ENCODE measurements at places on chromosomes 2 and 18.

DNA sequence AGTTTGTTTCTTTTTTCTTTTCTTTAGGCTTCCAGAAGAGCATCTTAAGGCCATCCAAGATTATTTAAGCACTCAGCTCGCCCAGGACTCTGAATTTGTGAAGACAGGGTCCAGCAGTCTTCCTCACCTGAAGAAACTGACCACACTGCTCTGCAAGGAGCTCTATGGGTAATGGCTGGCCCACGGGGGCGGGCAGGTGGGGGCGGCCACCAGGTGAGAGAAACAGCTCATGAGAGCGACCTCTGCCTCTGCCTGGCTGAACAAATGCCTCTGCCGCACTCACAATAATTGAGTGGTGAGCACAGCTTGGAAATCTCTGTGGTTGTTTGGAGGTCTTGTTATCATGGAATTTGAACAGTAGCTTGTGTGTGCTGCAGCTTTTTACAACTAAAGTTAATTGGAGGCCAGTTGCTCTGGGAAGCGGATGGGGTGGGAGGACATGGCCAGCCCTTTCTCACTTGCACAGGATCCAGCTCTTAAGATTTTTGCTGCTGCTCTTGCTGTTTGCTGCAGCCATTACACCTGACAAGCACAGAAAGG, 70.4 kb downstream of the INPP5D start:
- no peak for DNase-seq

- DNase-seq: no peak
These were observed 6.5 kb upstream of the OSBPL6 start for GRCh38 chr2:178187861-178188260.

GRCh38 chr18:13483316-13484270, 242.8 kb downstream of the FAM210A start:
- DNase-seq: no peak

GRCh38 chr2:131120815-131121317, 15.7 kb downstream of the PLEKHB2 start:
- DNase-seq: no peak

DNA sequence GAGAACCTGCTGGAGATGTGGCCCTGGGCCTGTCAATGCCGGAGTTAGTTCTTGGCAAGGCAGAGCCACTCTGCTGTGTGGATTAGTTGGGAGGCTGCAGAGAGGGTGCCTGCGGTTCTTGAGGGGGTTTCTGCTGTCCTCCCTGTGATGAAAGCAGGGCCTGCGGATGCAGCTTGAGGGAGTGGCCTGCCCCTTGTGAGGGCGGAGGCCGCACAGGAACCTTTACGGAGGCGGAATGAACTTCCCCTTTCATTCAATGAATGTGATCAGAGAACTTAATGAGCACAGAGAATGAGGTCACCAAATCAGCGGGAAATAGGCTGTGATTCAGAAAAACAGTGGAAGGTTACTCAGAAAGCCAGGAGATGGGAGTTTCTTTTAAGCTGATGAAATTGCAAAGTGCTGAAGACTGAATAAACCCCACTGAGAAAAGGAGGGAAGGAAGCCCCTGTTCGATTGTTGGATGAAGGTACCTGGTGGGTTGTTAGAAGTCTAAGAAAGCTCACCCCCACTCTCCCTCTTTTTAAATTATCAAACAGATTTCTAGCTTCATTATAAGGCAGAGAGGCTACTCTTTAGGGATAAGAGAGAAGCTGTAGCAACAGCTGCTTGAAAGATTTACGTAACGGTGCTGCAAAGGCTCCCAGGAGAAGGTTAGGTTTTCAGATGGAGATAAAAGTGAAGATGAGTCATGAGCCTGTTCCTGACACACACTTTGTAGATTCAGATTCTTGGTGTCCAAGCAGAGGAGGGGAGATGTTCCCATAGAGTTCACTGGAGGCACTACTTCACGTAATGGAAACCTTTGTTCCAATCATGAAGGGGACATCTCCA, 47.4 kb downstream of the VWA3B start:
- DNase-seq: peak; percentile 48
